Stimulated activated CD8-positive, alpha-beta memory T cell treated with anti-CD3 and anti-CD28 coated beads, Interleukin-7, amount 100 ng/mL, for 48 hours (primary cell): ENCODE measurements at places on chromosomes 2 and 18.

DNA sequence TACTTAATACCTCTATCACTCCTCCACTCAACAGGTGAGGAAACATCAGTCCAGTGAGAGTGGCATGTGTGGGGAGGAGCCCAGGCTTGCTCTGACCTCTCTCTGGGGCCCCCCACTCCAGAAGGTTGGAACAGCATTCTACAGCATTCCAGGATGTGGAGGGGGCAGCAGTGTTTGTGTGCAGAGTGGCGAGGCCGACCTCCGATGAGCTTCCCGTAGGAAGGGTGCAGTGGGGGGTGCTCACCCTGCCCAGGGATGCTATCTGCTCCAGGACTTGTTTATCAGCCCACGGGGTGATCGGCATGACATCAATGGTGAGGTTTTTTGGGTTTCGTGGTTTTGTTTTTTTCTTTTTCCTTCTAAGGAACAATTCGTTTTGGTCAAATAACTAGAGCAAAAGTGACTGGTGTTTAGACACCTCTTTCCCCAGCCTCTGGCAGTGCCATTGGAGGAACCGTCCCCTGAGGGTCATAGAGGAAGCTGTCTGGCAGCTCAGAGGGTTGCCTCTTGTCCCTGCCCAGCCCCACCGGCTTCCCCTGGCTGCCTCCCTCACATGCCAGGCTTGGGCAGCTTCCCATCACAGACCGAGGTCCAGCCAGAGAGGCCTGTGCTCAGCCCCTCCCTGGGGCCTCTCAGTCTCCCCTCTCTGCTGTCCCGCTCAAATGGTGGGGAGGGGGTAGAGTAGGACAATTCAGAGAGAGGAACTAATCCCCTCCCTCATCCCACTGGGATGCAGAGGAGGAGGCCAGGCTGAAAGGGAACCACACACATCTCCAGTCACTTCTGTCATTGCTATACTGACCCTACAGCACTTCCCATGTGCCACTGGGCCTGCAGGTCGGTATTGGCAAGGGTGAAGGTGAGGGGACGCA, 96.5 kb downstream of the ZFP36L2 start:
- no peak for DNase-seq

DNA sequence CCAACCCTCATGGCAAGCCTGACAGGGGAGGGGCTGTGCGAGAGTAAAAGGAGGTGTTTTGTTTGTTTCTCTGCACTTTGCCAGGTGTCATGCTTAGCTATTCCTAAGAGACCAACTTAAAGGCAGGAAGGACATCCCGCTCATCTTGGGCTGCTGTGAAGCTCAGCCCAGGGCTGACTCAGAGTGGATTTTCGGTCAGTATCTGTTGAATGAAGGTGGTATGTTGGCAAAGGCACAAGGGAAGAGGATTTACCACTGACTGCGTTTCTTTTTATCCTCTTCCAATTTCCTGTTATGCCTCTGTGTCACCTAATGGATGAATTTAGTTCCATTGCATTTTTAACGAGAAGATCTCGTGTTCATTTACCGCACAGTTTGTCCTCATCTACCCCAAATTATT, 18.9 kb downstream of the TRPM8 start:
- DNase-seq: no peak

DNA sequence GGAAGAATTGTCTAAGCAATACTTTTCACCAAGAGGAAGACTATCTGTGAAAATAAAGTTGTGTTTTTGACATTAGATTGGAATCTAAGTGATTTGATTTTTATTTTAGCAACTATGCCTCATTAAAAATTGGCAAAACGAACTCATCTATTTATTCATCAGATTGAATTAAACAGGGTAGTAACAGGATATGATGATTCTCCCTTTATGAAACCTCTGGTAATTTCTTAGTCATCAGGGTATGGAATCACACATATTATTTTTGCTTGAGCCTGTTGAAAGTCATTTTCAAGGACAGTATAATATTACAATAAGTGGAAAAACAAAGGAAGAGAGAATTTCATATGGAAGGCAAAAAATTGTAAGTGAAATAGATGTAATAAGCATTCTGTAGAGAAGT, 22.0 kb downstream of the ZNF804A start:
- DNase-seq: no peak

DNA sequence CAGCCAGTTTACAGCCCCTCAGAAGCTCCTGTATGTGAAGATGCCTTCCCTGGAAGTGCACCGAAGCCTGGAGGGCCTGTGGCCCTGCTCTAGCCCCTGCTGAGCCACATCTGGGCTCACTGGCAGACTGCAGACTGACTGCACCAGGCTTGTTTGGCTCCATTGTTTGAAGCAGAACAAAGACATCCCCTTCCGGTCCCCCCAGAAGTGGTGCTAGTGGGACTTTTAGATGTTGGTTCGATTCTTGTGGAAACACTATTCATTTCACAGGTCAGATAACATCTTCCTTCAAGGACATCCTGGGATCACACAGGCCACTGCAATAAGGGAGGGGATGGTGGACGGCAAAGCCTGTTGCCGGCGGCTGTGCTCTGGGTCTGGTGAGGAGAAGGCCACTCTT, 57.8 kb upstream of the CBLN2 start:
- no peak for DNase-seq

GRCh38 chr2:28341208-28341891, 51.3 kb upstream of the FOSL2 start:
- no peak for DNase-seq

- DNase-seq: no peak
Observed at GRCh38 chr2:126862730-126863129, 36.0 kb upstream of the TEX51 start.

- DNase-seq: peak; percentile 18
Observed at GRCh38 chr18:10499230-10499629, 26.6 kb upstream of the NAPG start.

- no peak for DNase-seq
Observed at GRCh38 chr18:41828137-41828536, 126.9 kb upstream of the PIK3C3 start.

GRCh38 chr18:58886864-58887612, 22.4 kb downstream of the ZNF532 start:
- DNase-seq: no peak

- DNase-seq: no peak
Observed at GRCh38 chr2:71788186-71788525, 334.8 kb downstream of the DYSF start.

GRCh38 chr2:156331572-156332283, 793 bp downstream of the NR4A2 start:
- DNase-seq: no peak

DNA sequence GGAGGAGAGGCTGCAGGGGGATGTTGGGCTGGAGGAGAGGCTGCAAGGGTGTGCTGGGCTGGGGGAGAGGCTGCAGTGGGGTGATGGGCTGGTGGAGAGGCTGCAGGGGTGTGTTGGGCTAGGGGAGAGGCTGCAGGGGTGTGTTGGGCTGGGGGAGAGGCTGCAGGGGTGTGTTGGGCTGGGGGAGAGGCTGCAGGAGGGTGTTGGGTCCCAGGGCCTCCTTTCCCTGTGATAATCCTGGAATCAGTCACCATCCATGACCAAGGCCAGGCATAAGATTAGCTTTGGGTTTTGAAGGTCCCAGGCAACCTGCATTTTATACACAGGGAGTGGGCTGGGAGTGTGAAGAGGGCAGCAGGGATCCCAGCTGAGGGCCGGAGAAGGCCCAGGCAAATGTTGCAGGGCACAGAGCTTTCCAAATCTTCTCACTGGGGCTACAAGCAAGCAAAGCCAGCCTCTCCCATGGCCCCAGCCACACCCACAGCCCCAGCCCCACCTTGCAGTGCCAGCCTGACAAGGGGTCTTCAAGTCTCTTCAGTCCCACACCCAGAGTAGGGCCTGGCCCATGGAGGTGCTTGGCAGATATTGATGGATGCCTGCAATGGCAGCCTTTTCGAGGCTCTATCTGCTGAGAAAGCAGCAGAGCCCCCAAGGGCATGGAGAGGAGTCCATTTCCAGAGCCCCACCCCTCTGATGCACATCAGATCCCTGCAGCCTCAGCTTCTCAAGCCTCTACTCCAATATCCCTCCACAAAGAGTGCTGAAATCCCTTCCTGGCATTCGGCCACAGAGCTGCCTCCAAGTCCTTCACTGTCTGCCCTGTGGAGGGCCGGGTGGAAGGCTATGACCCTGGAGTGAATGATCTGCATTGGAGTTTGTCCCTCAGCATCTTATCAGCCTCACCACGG, 50.3 kb upstream of the GLI2 start:
- no peak for DNase-seq

DNA sequence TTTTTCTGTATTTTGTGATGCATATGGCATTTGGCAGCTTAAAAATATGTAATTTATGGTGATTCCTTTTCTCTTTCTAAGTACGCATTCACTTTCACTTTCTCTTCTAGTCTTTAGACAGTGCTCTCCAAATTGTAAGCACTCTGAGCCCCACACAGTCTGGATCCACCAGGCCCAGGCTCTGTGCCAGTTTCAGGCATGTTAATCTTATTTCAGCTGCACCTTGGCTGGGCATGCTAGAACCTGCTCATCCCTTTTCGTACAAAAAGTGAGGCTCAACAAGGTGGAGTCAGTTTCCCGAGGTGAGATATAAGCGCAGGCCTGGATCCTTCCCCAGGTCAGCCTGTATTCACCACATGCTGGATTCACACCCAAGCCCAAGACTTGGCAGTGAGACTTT, 203.9 kb downstream of the MTX2 start:
- DNase-seq: no peak

- no peak for DNase-seq
Observed at GRCh38 chr2:67067656-67068055, 329.5 kb upstream of the ETAA1 start.

DNA sequence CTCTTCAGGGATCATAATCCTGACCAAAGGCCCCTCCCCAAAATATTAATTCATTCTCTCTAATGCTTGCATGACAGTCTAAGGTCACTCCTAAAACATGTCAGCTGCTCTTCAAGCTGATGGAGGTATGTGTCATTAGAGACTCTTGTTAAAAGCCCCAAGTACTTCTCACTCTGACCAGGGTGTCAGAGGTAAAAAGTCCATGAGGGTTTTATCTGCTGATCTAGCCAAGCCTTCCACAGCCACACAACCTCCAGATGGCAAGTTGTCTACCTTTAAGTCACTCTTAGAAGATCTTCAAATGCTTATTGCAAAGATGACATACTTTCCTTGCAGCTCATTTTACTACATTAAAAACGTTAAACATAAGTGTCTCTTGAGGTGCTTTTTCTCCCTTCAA, 83.6 kb upstream of the ETAA1 start:
- no peak for DNase-seq

DNA sequence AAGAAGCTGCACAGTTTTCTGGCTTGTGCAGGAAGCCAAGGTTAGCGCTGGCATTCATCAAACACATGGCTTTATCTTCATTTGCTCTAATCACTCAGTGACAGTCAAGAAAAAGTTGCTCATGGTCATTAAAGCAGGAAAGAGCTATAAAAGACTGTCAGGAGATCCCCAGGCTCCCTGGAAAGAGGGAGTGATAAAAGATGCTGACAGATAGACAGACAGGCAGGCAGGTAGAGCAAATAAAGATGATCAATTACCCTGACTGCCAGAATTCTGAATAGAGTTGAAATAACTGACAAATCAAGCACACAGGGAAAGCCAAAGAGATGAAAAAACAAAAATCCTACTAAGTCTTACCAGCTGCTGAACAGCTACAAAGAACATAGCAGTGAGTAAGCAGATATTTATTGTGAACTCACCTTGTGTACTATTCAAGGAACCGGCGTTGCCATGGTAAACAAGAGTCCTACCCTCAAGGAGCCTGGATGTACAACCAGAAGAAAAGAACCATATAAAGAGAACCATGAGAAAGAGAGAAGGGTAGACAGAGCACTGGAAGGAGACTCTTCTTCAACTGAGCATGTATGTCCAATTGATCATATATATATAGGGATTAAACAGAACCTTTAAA, 68.0 kb downstream of the RNF152 start:
- no peak for DNase-seq

- DNase-seq: no peak
Observed at GRCh38 chr2:170276925-170277629, 99.1 kb downstream of the MYO3B start.
